ENCODE measurements at places on chromosomes 1 and 21.

DNA sequence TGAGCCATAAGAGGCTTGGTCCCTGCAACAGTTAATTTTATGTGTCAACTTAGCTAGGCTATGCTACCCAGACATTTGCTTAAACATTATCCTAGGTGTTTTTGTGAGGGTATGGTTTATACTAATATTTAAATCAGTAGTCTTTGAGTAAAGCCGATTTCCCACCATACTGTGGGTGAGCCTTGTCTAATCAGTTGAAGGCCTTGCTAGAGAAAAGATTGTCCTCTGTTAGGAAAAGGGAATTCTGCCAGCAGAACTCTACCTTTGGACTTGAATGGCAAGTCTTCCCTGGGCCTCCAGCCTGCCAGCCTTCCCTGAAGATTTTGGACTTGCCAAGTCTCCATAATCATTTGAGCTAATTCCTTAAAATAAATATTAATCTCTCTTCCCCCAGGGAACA lies 23.9 kb downstream of the RHBDL2 start:
- no peak for DNase-seq

DNA sequence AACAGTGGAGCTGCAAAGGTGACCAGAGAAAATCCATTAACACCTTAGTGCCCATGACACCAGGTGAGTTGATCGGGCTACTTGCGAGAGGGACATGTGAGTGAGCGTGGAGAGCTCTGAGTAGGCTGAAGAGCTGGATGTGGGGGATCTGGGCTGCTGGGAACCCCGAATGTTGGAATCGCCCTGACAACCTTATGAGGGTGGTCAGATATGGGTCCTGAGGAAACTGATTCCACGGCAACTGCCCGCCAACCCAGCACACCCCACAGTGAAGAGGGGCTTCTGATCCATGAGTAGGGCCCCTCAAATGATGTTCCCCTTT lies 705 bp upstream of the QSOX1 start:
- DNase-seq = no peak

DNA sequence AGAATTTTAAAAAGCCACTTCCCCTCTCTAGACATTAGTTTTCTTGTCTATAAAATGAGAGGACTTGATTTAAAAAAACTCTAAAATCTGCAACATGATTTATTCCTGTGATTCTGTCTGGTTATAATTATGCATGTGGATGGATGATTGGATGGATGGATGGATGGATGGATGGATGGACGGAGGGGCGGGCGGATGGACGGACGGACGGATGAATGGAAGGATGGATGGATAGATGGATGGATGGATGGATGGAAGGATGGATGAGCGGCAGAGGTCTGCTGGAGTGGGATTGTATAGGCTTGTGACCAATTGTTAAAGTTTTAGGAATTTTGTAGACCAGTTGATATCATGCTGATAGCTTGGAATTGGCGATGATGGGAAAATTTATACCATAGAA lies 135.2 kb upstream of the TIAM1 start:
- DNase-seq = no peak

GRCh38 chr1:239212811-239213220 lies 173.6 kb upstream of the CHRM3 start:
- no peak for DNase-seq

DNA sequence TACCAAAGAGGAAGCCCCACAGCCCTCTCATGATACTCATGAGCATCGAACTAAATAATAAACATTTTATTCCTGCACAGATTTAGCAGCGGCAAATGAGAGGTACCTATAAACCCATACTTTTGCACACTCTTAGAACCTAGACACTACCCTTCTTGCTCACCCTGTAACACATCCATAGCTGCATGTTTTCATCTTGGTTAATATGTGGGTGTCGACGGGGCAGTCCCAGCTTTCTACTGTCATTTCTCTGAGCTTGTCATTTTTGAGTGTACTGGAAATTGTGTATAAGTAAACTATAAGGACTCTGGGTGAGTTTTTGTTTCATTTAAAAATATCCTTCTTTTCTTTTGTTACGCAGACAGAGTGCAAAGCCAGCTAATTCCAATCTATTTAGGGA lies 25.5 kb downstream of the OVGP1 start:
- no peak for DNase-seq

DNA sequence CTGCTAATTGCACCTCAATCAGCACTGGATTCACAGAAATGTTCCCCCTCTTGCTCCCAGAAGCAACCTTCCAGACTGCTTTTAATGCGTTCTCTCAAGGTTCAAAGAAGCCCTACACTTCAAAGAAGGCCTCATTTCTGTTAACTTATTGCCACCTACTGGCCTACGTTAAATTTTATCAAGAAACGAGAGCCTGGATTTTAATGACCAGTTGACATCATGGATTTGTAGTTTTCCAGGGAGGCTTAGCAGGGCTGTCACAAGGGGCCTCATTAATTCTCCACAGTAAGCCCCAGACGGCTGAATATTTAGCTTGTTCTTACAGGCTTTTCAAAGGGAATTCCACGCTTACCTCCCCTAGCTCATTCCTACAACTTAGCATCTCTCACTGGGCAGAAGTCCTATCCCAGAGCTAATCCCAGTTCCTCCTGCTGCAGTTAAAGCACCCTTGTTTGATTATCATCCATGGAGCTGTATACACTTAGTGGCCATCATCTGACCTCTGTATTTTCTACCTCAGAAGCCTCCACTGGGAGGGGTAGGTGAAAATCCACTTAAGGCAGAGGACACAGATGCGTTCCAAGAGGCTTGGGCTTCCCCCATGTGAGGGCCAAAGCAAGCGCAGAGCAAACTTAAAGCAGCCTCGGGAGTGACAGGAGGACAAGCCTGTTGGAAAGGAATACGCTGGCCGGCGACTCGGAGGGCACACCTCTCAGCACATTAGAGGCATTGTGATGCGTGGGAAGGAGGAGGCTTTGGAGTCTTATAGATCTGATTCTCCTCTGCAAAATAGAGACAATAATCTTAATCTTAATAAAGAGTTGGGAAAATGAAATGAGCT lies 32.2 kb upstream of the CYP4X1 start:
- no peak for DNase-seq
